ENCODE measurements at places on chromosomes 2 and 18.
A peak's percentile ranks its signal among the peaks of the same experiment; 100 is the strongest.

DNA sequence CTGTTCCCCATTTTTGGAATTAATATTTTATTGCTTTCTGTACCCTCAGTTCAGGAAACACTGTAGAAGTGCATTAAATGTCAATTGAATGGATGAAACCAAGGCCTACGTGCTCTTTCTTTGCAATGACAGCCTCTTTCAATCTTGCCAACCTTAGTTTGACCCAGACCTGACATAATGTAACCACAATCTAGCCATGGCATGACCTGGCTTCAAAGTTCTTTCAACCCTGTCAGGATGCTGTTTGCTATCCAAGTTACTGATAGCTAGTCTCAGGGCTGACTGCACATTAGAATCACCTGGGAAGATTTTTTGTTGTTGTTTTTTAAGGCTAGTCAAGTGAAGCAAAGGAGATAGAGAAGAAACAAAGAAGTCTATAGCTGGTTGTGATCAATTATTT, 190.9 kb upstream of the PKDCC start:
- H3K4me3 ChIP-seq: no peak overlapping the region
- no peak for DNase-seq
- no peak overlapping the region for H3K27ac ChIP-seq
- H3K27me3 ChIP-seq: no peaks in the 10 kb centered on the region
- no peaks in the 10 kb centered on the region for H3K4me1 ChIP-seq

DNA sequence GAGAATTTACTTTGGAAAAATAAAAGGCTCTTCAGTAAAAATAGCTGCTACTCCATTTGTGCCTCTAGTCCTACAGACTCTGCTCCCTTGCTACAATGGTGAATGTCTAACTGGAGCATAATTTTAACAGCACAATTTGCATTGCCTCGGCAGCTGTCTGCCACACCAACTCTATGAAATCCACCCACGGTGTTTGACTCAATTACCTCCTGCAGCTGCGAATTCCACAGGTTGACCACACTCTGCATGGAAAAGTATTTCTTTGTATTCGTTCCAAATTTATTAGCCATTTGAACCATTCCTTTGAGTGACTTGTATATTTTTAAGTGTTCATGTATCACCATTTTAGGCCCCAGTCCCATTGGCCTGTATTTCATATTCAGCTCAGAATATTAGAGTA, 182.1 kb upstream of the CCDC68 start:
- H3K4me1 ChIP-seq: no peaks in the 10 kb centered on the region
- DNase-seq: no peak
- H3K4me3 ChIP-seq: no peak overlapping the region
- no peak overlapping the region for H3K27ac ChIP-seq

DNA sequence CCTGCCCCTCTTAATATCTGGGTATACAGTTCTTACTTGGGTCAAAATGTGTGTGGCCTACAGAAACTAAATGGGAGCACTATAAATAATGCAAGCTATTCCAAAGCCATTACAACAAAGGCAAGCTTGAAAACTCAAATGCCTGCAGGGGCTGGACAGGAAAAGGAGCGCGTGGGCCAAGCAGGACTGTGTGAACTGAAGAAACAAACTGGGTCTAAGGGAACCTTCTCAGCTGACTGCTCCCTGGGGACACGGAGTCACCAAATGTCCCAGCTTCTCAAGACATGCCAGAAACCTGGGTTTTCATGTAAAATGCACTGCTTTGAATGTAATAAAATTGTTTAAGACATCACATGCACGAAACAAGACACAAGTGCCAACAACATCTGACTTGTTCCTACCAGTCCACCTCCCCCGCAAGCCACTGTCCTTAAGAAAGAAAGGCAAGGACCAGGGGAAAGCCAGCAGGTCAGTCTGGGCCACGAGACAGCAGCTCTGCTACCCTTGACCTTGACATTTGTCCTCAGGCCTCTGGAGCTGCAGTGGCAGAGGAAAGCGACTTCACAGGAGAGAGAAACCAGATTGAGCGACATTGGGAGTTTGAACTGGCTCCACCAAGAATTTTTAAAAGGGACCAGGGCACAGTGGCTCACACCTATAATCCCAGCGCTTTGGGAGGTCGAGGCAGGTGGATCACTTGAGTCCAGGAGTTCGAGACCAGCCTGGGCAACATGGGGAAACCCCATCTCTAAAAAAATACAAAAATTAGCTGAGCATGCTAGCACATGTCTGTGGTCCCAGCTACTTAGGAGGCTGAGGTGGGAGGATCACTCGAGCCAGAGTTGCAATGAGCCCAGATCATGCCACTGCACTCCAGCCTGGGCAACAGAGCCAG, 89.7 kb upstream of the SH3BP4 start:
- no peaks in the 10 kb centered on the region for H3K27me3 ChIP-seq
- H3K27ac ChIP-seq: no peak overlapping the region
- H3K4me1 ChIP-seq: no peaks in the 10 kb centered on the region
- DNase-seq: no peak

DNA sequence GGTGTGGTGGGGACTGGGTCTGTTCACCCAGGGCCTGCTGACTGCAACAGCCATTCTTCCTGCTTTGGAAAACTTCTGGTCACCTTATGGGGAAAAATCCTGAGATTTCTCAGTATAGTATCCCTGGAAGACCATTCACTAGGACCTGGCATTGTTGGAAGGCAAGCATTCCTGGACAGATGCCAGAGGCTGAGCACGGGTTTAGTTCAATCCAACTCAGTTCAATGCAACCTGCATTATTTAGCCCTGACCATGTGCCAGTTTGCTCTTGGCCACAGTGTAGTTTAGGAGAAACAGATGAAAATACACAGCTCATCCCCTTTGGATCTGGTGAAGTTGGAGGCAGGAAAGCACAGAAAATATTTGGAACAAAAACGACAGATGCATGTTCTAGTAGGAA, 95.9 kb downstream of the LPIN1 start:
- H3K27ac ChIP-seq: no peak overlapping the region
- H3K27me3 ChIP-seq: no peaks in the 10 kb centered on the region
- no peak for DNase-seq
- no peaks in the 10 kb centered on the region for H3K36me3 ChIP-seq
- H3K4me1 ChIP-seq: no peaks in the 10 kb centered on the region

DNA sequence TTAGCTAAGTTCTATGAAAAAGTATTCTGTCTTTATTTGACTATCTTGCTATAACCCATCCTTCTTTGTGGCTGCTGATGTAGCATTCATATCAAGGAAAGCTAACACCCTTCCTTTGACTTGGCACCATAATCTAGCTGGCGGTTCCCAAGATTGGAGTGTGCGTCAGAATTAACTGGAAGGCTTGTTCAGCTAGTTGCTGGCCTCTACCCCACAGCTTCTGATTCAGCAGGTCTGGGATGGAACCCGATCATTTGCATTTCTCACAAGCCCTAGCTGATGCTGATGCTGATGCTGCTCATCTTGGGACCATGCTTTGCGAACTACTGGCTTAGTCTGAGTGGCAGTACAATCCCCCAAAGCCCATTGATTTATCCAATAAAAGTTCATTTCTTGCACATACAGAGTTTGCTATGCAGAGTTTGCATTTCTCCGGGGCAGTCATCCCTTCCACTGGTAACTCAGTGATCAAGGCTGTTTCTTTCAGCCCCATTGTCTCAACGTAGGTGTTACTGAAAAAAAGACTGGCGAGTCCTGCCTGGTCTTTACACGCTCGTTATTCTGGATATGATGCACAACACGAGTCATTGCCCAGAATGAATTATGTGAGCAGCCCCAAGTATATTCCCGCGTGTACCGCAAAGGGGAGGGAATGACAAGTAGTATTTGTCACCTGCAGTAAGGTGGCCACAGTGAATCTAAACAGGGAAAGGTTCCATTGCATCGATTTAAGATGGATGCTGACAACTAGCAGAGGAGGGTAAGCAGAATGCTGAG, 96.5 kb downstream of the ZNF532 start:
- peak; percentile 61 for DNase-seq
- no peak overlapping the region for H3K4me3 ChIP-seq
- no peaks in the 10 kb centered on the region for H3K27me3 ChIP-seq
- no peaks in the 10 kb centered on the region for H3K36me3 ChIP-seq
- H3K27ac ChIP-seq: no peak overlapping the region
